ENCODE measurements at places on chromosomes 5 and 9.

GRCh38 chr5:20601678-20602100 lies 613.7 kb upstream of the CDH18 start:
- DNase-seq: no peak

DNA sequence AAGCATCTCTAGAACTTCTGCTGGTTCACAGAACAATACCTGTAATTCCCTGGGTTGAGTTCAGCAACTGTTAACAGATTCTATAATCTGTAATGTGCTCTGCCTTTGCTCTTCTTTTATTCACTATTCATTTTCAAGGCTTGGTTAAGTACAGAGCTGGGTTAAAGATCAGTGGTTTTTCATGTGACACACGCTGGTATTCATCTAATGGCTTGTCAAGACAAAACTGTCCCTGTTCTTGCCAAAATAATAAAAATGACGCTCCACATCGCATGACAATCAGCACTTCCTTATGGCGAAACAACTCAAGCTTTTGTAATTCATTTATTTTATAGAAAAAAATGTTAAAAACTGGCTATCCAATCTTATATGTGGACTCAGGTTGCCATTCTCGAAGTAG lies 137.9 kb downstream of the BNC2 start:
- DNase-seq: no peak

DNA sequence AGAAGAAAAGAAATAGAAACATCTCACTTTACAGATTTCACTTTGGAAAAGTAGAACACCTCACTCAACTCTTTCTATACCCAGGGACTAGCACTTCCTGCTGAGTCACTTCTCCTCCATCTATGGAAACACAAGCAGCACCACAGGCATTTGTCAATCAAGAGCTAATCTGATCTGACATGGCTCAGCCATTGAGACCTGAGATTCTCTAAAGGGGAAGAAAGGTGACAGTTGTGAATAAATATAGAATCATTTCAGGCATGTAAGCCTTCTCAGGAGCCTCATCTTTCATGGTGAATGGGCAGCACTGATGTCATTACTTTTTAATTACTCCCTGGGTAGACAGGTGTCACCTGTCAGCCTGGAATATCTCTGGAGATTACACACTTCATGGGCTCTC lies 559.8 kb downstream of the HINT1 start:
- DNase-seq: no peak

DNA sequence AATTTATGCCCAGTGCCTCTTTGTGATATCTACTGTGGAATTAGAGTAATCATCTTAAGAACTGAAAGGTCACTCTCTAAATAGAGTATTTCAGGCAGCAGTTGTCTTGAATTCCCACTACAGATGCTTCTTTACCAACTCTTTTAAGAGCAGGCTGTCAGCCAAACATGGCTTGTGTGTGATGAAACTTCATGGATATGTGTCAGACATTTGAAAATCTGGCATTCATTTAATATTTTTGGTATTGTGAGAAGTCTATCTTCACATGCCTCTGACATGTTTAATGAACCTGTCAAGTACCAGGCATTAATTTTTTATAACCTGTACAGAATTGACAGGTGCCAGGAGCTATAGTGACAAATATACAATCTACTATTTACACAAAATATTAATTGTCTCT lies 318.6 kb downstream of the CDH9 start:
- no peak for DNase-seq

- DNase-seq: no peak
These were observed 365.4 kb upstream of the PTGER4 start for GRCh38 chr5:40314275-40314674.

GRCh38 chr9:16687678-16688369 lies 182.6 kb downstream of the BNC2 start:
- DNase-seq: no peak

- DNase-seq: no peak
These were observed 205.5 kb downstream of the ARRDC3 start for GRCh38 chr5:91177639-91178038.

DNA sequence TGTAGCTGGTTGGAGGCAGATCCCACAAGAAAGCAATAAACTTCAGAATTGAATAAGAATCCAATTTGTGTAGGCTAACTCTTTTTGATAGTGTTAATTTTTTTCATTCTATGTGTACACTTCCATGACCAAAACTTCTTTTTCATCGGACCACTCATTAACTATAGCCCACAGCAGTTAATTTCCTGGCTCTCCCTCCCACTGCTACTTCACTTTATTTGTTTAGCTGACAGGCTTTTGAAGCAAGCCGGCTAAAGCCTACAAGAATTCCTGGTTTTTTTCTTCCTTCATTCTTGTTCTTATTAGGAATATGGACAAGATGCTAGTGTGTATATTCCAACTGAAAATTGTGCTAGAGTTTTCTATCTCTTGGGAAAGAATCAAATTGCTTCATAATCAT lies 329.2 kb upstream of the CCNH start:
- DNase-seq: no peak

- DNase-seq: no peak
These were observed 208.0 kb upstream of the PDE4D start for GRCh38 chr5:60101573-60101972.

DNA sequence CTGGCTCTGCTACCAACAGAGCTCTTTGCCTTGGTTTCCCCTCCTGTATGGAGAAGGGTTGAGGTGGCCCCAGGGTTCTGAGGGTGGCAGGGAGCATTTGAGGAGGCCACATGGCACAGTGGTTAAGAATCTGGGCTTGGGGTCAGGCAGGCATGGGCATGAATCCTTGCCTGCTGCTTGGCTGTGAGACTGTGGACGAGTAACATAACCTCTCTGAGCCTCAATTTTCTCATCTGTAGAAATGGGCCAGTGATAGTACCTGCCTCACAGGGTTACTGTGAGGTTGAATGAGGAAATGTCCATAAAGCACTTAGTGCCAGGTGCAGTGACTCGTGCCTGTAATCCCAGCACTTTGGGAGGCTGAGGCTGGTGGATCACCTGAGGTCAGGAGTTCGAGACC lies 5.1 kb upstream of the NDST1 start:
- DNase-seq: no peak

GRCh38 chr9:136981588-136982231 lies 1.1 kb upstream of the LCNL1 start:
- no peak for DNase-seq

DNA sequence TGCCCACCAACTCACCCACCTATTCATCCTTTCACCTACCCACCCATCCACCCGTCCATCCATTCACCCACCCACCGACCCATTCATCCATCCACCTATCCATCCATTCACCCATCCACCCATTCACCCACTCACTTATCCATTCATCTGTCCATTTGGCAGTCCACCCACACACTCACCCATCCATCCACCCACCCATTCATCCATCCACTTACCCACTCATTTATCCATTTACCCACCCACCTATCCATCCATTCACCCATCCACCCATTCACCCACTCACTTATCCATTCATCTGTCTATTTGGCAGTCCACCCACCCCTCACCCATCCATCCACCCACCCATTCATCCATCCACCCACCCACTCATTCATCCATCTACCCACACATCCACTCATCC lies 278.1 kb upstream of the IRX4 start:
- no peak for DNase-seq

DNA sequence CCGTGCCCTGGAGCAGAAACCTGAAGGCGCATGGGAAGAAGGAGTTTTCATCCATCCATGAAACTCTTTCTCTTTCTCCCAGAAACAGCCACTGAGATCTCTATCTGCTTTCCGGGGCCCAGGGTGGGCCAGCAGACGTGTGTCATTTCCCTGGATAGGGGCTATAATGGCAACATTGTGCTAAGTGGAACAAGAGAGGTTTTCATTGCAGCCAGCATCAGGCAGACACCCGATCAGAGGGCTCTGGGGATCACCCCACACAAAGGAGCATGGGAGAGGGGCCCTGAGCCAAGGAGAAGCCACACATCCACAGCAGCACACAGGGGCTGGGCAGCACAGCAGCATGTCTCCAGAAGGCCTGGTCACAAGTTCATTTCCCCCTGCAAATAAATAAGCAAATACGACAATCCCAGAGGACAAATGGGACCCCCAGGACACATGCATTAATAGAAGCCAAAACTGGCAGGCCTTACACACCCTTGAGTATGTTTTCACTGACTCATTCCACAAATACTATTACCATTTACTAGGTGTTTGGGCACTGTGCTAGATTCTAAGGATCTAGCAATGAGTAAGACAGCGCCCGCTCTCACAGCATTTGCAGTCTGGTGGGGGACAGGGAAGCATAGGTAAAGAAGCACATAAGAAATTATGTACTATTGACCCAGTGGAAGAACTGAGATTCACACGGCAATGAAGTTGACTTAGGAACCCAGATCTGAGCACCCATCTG lies 4.3 kb upstream of the AFAP1L1 start:
- DNase-seq: no peak

DNA sequence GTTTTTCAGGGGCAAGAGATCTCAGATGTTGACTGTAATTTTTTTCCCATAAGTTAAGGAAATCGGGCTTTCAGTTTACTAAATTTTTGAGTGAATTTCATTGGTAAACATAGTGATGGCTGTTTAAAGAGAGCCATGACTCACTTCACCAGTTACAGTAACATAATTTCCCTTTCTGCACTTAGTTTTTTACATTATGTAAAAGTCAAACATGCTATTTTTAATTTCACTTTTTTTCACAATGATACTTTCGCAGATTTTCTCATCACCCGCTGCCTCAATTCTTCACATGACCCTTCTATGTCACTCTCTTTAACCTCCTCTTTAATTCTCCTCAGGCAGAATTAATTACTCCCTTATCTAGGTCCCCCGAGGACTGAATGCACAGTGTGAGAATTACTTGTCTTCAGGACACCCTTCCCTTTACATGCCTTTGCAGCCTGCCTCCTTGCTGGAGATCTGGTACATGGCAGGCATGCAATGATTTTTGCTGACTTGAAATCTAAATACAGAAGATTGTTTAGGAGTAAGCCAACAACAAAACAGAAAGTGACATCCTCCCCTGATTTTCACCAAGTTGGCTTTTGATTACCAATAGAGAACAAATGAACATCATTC lies 217.5 kb upstream of the S1PR3 start:
- DNase-seq: no peak

DNA sequence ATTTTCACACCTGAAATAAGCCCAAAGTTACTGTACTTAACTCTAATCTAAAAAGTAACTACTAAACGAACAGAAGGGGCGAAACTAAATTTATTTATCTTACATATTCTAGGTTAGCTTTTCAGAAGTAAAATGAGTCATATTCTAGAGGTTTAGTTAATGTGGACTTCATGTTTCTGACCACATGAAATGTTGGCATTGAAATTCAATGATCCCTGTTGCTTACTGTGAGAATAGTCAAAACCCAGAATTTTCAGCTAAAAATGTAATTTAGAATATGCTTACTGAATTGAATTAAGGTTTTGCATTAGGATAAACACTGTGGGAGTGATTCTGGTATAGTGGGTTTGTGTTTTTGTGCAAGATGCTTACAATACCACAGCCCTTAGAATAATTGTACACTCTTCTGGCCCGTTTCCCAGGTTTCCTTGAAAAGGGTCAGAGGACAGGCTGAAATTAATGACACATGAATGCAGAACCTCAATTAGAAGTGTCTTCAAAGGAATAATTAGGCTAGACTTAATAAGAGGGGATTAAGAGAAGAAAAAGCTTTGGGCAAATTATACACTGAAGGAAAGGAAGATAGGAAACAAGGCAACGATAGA lies 1.4 kb upstream of the SNX18 start:
- DNase-seq: no peak

- no peak for DNase-seq
These were observed 4.6 kb downstream of the EFNA5 start for GRCh38 chr5:107666051-107666655.

DNA sequence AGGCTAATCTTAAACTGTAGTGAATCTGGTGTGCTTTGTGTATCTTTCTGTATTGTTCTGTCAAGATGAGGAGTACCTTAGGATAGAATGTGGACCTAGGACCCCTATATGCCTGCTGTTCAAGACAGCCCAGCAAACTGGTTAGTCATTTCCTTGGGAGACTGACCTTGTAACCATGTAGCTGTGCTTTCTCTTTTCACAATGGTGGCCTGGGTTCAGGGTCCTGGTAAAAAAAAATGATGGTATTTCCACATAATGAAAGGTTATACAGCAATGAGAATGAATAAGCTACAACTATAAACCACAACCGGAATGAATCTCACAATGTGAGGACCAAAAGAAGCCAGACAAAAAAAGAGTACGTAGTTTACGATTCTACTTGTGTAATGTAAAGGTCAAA lies 36.4 kb upstream of the F2RL1 start:
- no peak for DNase-seq

GRCh38 chr9:132586830-132587591 lies 4.6 kb downstream of the BARHL1 start:
- DNase-seq: no peak

DNA sequence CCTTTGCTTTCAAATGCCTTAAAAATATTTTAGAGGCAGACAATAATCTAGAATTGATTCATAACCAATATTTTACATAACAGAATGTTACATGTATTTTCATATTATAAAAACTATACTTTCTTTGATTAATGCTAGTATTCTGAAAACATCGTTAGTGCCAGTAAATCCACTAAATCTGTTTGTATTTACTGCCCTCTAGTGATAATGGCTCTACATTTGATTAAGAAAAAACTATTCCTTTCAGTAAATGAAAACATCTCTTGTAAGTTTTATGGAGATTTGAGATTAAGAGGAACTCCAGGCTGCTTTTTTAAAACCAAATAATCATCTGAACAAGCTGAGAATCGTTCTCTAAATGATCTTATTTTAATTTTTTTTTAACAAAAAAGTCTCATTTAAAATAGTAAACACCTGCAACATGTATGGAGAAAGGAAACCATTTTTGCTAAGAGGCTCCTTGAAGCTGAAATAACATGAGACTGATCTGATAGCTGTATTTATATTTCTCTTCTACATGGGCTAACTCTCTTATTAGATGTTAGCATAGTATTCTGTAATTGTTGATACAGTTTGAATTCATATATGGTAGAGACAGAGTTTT lies 424.7 kb downstream of the RAB3C start:
- no peak for DNase-seq

DNA sequence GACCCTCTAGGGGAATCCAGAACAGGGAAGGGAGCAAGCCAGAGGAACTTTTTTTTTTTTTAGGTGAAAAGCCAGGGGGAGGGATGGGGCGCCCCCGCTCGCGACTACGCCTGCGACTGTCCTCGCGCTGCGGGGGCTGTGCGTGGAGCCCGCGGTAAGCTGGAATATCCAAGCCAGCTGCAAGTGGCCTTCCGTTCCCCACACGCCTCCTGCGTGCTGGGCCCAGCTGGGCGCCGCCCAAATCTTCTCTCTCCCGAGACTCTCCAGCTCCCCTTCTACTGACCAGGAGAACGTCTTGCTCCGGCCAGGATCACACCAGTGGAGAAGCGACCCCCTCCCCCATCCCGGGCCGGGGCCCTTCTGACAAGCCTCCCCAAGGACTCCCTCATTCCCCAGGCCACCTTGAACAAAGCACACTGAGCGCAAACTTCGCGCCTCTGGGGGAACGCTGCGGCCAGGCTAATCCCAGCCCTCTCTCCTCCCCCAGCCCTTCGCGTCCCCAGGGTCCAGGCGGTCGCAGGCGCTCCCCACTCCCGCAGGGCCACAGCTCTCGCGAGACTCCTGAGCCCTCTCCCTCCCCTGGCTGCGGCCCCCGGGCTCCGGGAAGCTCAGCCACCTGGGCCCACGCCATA lies 6.6 kb downstream of the BARX1 start:
- no peak for DNase-seq
